ENCODE measurements at places on chromosomes 6 and 20.

DNA sequence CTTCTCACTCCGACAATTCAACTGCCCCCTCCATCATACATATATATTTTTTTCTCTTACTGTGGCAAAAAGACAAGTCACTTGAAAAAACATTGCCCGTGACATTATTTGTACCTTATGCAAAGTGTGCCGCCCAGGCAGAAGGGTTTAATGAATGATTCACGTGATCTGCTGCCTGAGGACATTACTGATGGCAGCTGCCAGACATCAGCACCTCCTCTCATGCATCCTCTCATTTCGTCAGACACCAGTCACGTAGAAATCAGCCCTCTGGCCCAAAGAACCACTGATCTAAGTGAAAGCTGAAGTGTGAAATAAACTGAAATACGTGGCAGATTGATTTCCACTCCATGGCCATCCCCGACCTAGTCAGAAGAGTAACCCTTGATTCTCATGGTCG, 218.8 kb upstream of the PDE10A start:
- no peak for DNase-seq

DNA sequence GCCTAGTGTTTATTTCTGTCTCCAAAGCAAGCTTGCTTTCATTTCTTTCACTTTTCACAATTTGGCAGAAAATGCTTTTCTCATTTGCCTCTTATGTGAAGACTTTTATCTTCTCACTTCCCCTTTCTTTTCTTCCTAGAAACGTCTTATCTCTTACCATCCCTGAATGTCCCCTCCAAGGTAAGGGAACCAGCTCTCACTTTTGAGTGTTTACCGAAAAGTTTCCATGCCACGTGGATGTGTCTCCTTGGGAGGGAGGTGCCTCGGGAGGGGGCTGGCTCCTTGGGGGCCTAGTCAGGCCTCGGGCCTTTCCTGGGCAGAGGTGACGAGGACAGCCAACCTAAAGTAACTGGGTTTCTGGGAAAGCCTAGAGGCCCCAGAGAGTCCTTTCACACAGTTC, 127.4 kb downstream of the CD24 start:
- no peak for DNase-seq

- DNase-seq, result no peak
Measured at GRCh38 chr6:110085285-110085684, 94.2 kb downstream of the WASF1 start.

DNA sequence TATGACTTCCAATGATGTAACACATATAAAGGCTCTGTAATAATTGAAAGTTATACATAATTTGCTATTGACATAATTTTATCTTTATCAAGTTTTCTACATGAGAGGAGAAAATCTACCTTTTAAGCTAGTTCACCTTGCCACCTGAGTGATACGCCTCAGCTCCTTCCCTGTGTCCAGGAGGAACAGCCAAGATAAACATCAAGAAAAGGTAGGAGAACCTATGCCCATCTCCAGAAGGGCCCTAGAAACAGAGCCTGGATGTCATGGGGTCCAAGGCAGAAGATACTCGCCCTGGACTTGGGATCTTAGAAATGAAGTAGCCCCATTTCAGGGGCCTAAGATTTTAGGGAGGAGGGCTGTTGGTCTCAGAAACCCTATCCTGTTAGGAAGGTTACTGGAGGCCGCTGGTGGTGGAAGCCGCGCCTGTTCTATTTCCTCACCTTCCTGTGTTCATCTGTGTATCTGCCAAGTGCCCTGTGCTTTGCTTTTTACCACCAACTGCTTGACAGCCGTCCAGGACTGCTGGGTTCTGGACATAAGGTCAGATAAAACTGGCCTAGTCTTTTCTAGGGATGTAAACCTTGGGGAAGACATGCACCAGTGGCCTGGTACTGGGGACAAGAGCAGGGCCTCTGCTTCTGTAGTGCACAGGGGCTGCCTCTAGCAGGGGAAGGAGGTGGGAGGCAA, 178.5 kb downstream of the ARID1B start:
- DNase-seq, result no peak

- no peak for DNase-seq
Measured at GRCh38 chr6:107611094-107611810, 121.3 kb downstream of the SOBP start.
